ENCODE measurements at places on chromosomes 16 and 17.

DNA sequence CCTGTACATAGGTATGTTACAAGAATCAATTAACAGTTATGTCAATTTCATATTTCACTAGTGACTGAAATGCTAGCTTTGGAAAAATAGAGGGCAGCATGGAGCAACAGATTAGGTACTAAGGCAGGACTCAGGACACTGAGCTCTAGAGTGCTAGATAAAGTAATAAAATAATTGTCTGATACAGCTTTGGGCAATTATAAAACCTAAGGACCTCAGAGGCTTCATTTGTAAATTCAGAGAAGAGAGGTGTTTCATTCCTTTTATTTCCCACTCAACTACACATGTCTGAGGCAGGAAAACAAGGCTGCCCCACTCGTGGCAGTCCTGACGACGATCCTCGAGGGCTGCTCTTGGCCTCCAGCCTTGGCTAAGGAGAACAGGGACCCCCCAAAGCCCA is 81.5 kb downstream of the CA4 start:
- DNase-seq = peak; percentile 32

DNA sequence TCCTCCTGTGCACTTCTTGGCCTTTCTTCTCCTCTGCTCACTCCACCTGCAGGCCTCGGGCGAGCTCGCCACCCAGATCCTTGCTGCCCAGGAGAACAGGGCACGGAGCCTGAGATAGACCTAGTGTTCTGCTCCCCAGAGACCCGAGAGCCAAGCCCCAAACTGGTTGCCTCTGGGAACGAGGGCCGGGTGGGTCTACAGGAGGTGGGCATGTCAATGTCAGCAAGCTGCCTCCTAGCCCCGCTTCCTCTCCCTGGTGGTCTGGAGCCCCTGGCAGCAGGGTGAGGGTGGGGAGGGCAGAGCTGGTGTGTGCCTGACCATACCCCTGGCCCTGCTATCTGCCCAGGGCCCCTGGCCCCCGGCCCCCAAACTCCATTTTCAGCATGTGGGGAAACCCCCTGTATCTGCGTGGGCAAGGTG is 841 bp upstream of the NDRG4 start:
- no peak for DNase-seq

DNA sequence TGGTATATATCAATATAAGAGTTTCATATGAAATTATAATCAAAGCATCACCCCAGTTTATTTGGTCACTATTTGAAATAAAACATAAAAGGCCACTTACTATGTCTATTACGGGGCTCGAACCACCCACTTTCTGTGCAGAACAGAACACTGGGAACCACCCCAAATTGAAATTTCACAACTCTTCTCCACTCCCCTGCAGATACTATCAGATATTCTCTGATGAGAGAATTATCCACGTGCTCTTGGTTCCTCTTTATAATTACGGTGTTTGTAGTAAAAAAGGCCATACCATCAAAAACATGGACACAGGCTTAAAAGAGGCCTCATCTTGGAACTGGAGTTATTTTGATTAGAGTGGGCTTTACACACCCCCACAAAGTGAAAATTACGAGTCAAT is 82.8 kb downstream of the WDR59 start:
- no peak for DNase-seq

DNA sequence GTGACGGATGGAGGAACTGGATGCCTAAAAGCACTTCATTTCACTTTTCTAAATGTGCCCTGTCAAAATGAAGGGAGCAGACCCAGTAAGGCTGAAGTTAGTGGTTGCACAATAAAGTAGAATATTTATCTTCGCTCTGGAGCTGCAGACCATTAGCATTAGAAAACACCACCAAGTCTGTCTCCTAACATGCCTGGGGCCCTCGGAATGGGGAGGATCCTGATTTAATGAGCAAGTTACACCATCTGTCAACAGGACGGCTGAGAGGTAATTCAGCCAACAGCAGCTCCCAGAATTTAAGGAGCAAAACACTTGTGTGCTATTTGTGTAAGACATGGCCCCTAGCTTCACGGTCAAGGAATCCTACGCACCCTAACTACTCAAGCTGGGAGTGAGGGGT is 22.3 kb downstream of the CA10 start:
- no peak for DNase-seq

- no peak for DNase-seq
Observed at GRCh38 chr16:10851512-10851911, 25.5 kb upstream of the CIITA start.

DNA sequence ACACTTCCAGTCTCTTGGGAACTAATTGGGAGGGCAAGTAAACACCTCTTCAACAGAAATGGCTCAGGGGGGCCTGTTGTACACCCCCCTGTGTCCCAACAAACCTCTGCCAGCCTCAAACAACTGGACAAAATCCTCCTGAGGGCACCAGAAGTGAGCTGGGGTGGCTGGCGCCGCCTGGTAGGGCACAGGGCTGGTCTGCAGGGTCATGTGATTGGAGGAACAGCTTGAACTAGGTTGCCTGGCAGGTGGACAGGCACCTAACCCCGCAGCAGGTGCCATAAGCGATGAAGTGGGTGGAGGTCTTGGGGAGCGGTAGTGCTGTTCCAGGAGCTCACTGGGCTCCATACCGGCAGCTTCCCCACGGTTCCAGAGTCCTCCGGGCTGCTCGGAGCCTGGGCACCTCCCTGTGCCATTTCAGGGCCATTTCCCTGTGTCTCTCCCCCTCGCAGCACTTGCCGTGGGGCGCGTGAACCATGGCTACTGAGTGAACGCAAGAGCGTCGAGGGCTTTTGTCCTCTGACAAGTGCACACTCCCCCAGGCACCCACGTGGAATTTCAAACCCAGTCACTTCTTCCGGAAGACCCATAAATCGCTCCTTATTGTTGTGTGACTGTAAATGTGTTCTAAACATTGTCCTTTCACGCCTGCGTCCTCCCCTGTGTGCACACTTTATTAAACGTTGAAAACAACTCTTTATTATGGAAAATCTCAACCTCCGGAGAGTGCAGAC is 101.5 kb downstream of the SEC14L1 start:
- peak; percentile 55 for DNase-seq

GRCh38 chr17:7903154-7904103 is 12.7 kb downstream of the RNF227 start:
- no peak for DNase-seq

- DNase-seq = peak; percentile 68
Observed at GRCh38 chr16:16092925-16093627, 130.2 kb downstream of the ABCC6 start.

GRCh38 chr17:42333053-42333452 is 44.8 kb downstream of the STAT5A start:
- DNase-seq = peak; percentile 79

GRCh38 chr17:13753154-13753553 is 151.4 kb upstream of the HS3ST3A1 start:
- no peak for DNase-seq

- DNase-seq = peak; percentile 13
Observed at GRCh38 chr17:21689604-21690003, 2.7 kb upstream of the KCNJ18 start.

- DNase-seq = no peak
Observed at GRCh38 chr17:80783971-80784370, 207.7 kb upstream of the CHMP6 start.

- no peak for DNase-seq
Observed at GRCh38 chr16:66477028-66477515, 50.0 kb downstream of the BEAN1 start.

- no peak for DNase-seq
Observed at GRCh38 chr16:20925751-20926150, 25.2 kb downstream of the LYRM1 start.

DNA sequence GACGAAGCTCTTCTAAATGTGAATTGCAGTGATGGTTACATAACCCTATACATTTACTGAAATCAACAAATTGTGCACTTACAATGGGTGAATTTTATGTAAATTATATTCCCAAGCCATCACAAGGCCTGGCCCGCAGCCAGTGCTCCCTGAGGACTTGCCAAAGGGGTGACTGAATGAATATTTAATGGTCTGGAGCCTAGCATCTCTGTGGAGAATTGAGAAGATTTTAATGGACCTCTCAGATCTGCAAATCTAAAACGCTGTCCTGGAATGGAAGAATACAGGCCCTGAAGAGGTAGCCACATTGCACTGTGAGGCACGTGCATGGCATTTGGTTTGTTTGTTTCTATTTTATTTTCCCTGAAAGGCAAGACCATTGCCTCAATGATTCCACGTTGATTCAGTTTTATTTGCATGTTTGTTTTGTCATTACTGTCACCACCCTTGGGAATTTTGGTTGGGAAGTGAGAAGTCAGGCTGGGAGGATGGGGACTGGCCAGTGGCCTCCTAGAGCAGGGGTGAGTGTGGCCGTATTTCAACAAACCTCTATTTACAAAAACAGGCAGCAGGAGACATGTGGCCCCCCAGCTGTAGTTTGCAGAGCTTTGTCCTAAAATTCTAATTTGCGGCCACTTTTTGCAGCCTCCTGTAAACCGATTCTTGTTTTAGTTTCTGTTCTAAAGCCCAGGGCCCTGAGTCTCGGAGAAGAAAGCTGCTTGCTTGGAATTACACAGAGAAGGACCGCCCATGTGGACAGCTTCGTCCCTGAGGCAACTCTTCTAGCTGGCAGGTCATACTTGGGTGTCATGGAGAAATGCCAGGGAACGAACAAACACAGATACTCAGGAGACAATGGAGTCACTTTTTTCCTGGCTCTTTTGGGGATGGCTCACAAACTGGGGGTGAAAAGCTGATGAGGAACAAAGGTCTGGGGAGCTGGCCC is 40.5 kb upstream of the GCSH start:
- DNase-seq = no peak

DNA sequence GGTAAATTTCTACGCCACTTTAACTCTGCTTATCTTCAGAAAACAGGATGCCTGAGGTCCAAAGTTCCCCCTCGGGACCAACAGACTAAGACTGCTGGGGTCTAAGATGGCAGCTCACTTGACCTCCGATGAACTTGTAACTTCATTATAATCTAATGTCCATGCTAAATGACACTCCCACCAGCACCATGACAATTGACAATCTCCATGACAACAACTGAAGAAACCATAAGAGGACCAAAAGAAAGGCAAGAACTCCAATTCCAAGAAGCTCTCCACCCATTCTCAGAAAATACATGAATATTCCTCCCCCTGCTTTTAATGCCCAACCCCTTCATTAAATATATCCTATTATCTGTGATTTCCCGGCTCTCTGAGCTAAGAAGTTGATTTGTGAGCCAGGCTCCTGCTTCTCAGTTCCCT is 7.5 kb downstream of the CCL4 start:
- DNase-seq = no peak

- DNase-seq = no peak
Observed at GRCh38 chr17:62717889-62718288, 90.2 kb downstream of the MARCHF10 start.

GRCh38 chr16:80564394-80564793 is 23.6 kb downstream of the DYNLRB2 start:
- no peak for DNase-seq

DNA sequence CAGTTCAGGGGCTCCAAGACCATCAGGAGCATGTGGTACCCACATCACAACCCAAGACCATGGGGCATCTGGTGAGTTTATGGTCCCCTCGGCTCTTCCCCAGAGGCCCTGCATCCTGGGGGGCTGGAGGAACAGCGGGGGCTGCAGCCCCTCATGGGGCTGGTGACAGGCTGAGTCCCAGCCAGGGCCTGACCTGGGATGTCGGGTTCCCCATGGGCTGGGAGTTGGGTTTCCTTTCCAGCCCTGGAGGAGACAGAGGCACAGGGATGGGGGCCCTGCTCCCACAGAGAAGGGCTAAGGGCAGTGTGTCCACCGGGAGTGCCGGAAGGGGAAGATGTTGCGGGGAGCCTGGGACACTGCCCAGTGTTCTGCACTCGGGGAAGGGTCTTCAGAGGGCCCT is 82.4 kb downstream of the GOSR1 start:
- no peak for DNase-seq

DNA sequence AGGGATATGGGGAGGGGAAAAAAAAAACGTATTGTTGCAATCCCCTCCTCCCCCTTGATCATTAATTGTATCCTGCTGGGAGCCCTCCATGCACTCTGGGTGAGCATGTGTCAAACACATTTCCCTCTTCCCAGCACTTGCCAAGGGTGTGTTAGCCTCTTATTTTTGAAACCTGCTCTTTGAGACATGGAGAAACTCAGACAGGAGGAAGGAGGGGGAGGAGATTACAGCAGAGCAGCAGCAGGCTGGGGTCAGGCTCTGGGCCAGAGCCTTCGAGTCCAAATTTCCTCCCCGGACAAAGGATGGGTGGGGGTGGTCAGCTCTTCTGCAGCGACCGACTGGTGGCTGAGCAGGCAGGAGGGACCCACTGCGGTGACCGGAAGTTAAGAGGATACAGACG is 64.7 kb downstream of the SOX9 start:
- DNase-seq = peak; percentile 23

DNA sequence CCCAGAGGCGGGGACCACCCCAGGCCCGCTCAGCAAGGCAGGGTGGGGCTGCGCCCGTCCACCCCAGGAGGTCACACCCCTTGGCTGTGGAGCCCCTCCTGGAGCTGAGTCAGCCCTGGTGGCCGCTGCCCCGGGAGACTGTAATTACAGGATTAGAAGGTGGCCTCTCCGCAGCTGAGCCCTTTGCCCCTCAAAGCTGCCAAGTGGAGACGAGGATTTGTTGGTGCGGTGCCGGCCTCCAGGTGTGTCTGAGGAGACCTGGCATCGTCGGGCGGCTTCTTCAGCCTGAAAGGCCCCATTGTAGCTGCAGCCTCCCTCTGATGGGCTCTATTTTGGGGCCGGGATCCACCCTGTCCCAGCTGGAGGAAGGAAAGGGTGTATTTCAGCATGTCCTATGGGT is 22.7 kb upstream of the SPNS2 start:
- DNase-seq = no peak

GRCh38 chr17:36992701-36993100 is 43.9 kb downstream of the AATF start:
- DNase-seq = no peak

DNA sequence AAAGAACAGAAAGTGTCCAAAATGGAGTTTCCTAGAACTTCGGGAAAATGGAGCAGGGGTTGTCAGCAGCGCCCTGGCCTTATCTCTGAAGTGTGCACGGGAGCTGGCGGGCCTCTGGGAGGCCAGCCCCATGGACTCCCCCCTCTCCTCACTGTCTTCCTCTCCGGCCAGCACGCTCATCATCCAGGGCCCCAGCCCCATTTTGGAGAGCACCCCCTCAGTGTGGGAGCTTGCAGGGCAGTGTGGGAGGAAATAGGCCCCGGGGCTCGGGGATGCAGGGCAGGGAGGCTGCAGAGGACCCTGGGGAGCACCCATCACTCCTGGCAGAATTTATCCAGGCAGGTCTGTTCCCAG is 4.9 kb upstream of the PABPN1L start:
- peak; percentile 68 for DNase-seq

GRCh38 chr16:87201052-87201451 is 116.1 kb downstream of the C16orf95 start:
- peak; percentile 67 for DNase-seq

DNA sequence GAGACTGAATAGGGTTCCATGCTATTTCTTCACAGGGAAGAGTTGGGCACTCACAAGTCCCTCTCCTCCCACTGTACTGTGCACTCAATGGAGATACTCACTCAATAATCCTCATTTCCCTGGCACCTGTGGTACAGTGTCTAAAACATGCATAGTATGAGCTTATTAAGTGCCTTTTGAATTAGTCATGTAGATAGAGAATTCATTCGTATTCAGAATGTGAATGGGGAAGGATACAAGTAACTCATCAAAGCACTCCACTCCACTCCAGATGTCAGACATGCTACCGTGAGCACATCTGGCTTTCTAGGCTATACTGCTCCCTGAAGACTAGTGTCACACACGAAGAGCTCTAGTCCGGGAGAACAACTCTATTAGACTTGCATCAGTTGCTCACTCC is 6.3 kb downstream of the C17orf75 start:
- DNase-seq = no peak

- DNase-seq = no peak
Observed at GRCh38 chr17:67448449-67448848, 71.4 kb downstream of the PITPNC1 start.

All from NCI-H2171 treated with DMSO at 0.1 percent for 48 hours (cell line).